ENCODE measurements at places on chromosomes 4 and X.

- DNase-seq: no peak
Observed at GRCh38 chr4:30920043-30920442, 199.9 kb downstream of the PCDH7 start.

DNA sequence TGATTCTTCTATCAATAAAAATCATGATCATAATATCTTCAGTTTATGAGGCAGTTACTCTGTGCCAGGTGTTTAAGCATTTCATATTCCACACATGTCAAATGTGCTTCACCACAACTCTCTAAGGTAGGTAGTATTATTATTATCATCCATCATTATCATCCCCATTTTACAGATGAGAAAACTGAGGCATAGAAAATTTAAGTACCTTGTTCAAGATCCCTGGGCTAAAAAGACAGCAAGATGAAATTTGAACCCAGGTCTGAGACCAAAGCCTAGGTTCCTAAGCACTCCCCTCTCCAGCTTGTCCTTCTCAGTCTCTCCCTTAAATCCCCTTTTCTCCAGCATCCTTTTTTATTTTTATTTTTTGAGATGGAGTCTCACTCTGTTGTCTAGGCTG, 33.4 kb downstream of the SEPTIN6 start:
- no peak for DNase-seq

DNA sequence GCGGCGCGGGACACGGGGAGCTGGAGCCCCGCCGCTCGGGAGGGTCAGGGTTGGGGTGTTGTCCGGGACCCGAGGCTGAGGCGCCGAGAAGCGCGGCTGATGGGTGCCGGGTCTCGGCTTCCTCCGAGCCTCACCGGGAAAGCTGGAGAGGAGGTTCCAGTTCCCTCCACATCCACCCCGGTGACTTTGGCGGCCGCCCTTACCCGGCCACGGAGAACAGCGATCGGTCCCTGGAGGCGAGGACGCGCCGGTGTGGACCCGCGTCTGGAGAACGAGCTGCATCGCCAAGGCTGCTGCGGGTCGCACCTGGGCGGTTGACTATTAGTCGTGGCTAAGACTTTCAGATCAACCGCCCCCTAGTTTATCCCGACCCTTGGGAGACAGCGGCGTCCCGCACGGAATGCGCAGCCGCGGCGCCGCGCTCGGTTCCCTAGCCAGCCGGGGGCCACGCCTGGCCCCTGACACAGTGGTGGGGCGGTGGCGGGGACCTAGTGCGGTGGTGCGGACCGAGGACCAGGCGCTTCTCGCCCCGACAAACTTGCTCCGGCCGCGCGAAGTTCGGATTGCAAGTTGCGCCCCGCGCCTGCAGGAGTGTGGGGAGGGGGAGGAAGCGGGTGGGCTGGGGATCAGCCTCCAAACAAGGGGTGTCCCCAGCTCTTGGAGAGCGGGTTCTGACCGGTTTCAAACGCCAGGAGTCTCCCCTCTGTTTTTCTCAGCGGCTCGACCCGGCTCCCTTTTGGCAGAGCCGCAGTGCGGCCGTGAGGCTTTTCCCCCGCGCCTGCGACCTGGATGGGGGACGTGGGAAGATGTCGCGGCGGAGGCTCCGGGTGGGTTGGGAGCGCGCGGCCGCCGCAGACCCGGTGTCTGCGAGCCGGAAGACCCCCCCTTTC, 568 bp downstream of the FHDC1 start:
- DNase-seq: no peak

- DNase-seq: no peak
Observed at GRCh38 chr4:109378511-109378910, 55.1 kb upstream of the SEC24B start.

- no peak for DNase-seq
Observed at GRCh38 chrX:152306331-152306730, 144.8 kb downstream of the GABRA3 start.

DNA sequence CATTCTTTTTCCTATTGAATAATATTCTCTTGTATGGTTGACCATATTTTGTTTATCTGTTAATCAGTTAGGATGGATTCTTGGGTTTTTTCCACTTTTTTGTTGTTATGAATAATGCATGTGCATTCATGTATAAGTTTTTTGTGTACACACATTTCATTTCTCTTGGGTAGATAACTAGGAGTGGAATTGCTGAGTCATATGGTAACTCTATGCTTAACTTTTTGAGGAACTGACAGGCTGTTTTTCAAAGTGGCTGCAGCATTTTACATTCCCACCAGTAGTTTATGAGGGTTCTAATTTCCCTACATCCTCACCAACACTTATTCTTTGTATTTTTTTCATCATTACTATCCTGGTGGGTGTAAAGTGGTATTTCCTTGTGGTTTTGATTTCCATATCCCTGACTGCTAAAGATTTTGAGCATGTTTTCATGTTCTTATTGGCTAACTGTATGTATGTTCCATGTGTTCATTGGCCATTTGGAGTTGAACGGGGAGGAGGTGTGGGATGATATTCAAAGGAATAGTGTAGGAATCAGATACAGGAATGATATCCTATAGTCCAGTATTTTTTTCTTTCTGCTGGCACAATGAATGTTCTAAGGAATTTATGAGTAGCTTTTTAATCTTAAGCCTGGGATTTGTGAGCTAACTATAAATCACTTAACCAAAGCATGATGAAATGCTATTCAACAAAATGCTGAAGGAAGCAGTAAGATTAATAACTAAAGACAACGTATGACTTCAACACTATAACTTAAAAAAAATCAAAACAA, 114.3 kb downstream of the AMELX start:
- DNase-seq: no peak

- no peak for DNase-seq
Observed at GRCh38 chrX:5876984-5877596, 351.6 kb downstream of the NLGN4X start.

- no peak for DNase-seq
Observed at GRCh38 chrX:8897259-8897658, 96.1 kb upstream of the FAM9A start.

DNA sequence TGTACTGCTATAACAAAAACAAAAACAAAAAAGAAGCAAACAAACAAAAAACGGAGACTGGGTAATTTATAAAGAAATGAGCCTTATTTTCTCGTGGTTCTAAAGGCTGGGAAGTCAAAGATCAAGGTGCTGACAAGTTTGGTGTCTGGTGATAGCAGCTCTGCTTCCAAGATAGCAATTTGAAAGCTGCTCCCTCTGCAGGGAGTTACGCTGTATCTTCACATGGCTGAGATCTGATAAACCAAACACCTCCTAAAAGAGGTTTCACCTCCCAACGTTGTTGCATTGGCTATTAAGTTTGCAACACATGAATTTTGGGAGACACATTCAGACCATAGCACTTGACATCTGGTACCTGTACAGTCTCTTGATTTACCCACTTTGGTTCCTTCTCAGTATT, 854.2 kb downstream of the CENPC start:
- no peak for DNase-seq

- DNase-seq: no peak
Observed at GRCh38 chr4:149965206-149965605, 113.0 kb upstream of the DCLK2 start.

GRCh38 chr4:74632634-74633033, 161.7 kb downstream of the BTC start:
- no peak for DNase-seq

GRCh38 chrX:39972340-39972739, 125.4 kb downstream of the BCOR start:
- no peak for DNase-seq

- no peak for DNase-seq
Observed at GRCh38 chr4:161816958-161817357, 346.8 kb downstream of the FSTL5 start.

DNA sequence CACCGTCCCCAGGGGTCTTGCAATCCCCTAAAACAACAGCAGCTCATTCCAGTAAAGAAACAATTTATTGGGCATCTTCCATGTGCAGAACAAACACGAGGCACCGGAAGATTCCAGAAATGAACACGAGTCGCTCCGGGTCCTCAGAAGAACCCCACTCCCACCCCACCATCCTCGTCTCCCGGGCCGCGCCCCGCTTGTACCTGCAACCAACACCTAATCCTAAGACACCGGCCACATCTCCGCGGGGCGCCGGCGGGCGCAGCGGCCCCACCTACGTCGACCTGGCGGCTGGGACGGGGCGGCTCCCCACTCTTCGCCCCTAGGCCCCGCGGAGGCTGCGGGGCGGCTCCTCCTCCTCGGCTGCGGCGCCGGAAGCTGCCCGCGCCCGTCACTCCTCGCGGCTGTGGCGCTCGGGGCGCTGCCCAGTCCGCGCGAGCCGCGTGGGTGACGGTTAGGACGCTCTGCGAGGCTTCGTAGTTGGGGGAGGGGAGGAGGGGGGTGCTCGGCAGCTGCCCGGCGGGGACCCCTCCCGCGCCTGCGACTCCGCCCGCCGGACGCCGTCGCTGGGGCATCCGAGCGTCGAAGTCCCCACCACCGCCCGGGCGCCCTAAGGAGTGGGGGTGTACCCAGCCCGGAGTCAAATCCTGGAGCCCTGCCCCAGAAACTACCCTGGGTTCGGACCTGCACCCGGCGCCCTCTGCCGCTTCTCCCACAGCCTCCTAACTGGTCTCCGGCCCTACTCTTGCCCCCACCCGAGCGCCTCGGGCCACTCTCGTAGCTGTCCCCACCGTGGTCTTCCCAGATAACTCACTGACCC, at the start of gene CCDC158:
CCDC158 (minus strand) TSS at position 380 of the 820 bp plus-strand sequence. CDS start 17,934 bp downstream, outside the sequence.
- DNase-seq: no peak

DNA sequence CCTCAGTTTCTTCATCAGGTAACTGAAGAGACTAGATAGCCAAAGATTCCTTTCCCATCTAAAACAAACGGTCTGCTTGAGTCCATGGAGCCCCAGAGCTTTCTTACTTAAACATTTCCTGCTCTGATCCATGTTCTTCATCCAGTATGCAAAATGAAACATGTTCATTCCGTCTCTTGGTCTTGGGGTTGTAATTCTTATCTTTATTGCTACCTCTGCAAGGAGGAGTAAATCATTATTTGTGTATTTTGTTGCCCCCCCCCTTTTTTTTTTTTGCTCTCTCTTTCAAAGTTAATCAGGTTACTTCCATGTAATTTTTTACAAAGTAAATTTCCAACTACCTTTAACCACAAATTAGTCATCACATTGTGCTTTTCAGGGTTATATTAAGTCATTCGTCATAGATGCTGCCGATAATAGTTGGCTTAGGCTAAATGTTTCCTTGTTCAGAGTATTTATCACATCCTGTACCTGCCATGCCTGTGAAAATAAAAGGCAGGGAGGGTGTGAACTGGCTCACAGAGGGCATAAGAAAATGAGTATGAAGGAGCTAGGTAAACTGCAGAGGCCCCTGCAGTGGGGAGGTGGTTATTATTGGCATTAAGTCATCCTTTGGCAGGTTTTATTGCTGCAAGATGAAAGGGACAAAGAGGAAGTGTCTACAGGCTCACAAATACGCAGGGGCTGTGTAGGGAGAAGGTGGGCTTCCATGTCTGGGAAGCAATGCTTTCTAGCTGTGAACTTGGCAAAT, 76.7 kb upstream of the HS3ST1 start:
- no peak for DNase-seq

- DNase-seq: no peak
Observed at GRCh38 chr4:128658214-128658631, 151.3 kb upstream of the JADE1 start.

DNA sequence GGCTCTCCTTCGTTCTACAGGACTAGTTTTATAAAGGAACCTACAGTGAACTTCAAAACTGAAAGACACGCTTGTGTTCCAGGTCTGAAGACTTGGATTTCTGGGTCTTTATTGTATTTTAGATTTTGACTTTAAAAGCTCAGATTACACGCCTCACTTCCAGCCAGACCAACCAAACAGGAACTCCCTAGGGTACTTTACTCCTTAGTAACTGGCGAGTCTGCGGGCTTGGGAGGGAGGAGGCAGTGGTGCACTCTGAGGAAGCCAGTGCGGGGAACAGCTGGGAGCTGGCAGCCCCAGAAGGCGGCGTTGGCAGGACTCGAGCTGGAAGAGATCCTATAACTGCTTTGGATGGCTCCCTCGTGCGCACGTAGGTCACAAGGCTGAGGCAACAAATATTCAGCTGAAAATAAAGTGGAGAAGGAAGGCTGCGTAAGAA, 391 bp upstream of the PHKA1 start:
- no peak for DNase-seq

GRCh38 chr4:156401371-156401770, 447.7 kb upstream of the CTSO start:
- no peak for DNase-seq

DNA sequence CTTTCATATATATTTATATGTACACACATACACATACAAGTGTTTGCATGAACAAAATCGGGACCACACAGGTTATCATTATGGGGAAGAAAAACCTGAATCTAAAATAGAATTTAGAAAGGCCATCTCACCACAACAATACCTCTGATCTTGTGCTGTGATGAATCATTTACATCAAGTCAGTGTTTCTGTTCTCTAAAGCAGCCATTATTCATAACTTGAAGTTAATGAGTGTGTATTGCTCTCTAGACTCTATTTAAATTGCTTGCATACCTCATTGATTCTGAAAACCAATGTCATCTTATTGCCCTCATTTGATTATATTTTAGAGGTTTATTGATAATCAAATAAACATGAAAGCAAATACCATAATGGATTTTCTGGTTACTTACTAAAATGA, 71.6 kb downstream of the FAM114A1 start:
- DNase-seq: no peak

- DNase-seq: no peak
Observed at GRCh38 chr4:169147191-169147590, 123.6 kb downstream of the SH3RF1 start.

DNA sequence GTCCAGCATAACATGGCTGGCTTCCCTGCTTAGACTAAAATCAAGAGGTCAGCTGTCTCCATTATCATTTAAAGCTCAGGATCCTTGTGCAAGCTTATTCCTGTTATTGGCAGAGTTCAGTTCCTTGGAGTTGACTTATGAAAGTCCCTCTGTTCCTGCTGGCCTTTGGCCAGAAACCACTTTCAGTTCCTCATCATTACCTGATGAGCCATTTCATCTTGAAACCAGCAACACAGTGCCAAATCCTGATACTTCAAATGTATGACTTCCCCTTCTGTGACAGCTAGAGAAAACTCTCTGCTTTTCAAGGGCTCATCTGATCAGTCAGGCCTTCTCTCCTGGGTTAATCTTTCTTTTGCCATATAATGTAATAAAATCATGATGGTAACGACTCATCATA, 110.6 kb upstream of the FSTL5 start:
- DNase-seq: no peak

GRCh38 chrX:70437011-70437410, 7.6 kb upstream of the DLG3 start:
- DNase-seq: no peak

DNA sequence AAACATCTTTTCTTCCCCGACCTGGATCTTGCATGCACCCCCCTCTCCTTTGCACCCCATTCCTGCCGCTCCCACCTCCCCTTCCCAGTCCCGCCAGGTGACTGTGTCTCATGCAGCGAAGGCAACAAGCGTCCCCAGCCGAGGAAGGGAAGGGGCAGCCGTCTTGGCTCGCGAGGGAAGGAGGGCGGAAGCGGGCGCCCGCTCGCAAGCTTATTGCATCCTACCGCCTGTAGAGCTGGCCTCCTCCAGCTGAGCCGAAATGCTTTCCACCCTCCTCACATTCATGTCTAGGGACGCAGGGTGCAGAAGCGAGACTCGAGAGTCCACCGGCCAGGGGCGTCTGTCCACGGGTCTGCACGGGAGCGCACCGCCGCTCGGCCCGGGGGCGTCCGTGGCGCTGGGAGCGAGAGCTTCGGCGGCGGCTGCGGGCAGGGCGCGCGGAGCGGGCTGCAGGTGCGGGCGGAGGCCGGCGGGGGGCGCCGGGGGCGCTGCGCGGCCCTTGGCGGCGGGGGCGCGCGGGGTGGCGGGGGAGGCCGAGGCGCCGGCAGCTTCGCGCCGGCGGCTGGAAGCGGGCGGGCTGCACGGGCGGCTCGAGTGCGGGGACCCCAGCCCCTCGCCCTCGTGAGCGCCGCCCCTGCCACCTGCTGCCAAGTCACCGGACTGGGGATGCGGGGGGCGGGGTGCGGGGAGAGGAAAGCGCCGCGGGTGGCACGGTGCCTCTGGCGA, at the start of gene KCNIP4:
KCNIP4 (minus strand) TSS at position 426 of the 726 bp plus-strand sequence.
- DNase-seq: no peak

Measured in stimulated activated CD8-positive, alpha-beta memory T cell treated with anti-CD3 and anti-CD28 coated beads, Interleukin-15, amount 100 ng/mL, for 24 hours (primary cell).